Endothelial cell of coronary artery (primary cell): ENCODE measurements at places on chromosomes 1 and 21. TPM values are rescaled to one million over a fixed set of nuclear protein-coding genes. Genes with fewer than 3 reads are reported as not detected.

The TRPM2 gene
- under 0.01 and 0.18 TPM in 2 replicates for total RNA-seq

The ERO1B gene
- 0.90 and 2.4 TPM in 2 replicates for total RNA-seq

The CFHR4 gene
- not detected in 2 replicates for total RNA-seq

The NUP210L gene
- 0.09 TPM in 2 replicates for total RNA-seq

The OLIG2 gene
- total RNA-seq: not detected in 2 replicates

The ZFP69B gene
- 2.7 and 3.2 TPM in 2 replicates for total RNA-seq

The RNU1-4 gene
- total RNA-seq: 2,685 and 5,329 TPM in 2 replicates

The BGLAP gene
- total RNA-seq: 0.19 and 0.27 TPM in 2 replicates
